Kasumi-1 (cell line): ENCODE measurements at places on chromosomes 1 and 21.

DNA sequence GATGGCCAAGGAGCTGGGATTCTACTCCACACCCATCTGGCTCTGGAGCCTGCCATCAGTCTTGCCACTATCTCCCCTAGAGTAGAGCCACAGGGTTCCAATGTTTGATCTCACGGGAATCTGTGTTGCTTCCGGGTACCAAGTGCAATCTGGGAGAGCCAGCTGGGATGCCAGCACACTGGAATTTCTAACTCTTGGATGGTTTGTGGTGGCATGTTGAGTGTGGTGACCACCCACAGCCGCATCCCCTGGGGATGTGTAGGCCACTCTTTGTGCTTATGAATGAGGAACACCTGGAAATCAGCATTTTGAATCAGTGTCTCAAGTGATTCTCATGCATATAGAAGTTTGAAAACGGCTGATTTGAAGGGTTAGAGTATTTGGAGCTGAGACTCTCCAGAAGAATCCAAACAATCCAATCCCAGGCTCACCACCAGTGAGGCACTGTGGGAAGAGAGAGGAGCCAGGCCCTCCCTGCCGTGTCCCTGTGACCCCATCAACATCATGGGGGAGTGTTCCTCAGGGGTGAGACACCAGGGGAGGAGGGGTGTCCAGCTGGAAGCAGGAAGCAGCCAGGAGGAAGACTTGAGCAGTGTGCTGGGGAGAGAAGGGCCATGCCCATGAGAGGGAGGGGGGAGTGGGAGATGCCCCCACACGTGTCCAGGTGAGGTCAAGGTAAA, 13.4 kb downstream of the FBLIM1 start:
- DNase-seq: no peak

DNA sequence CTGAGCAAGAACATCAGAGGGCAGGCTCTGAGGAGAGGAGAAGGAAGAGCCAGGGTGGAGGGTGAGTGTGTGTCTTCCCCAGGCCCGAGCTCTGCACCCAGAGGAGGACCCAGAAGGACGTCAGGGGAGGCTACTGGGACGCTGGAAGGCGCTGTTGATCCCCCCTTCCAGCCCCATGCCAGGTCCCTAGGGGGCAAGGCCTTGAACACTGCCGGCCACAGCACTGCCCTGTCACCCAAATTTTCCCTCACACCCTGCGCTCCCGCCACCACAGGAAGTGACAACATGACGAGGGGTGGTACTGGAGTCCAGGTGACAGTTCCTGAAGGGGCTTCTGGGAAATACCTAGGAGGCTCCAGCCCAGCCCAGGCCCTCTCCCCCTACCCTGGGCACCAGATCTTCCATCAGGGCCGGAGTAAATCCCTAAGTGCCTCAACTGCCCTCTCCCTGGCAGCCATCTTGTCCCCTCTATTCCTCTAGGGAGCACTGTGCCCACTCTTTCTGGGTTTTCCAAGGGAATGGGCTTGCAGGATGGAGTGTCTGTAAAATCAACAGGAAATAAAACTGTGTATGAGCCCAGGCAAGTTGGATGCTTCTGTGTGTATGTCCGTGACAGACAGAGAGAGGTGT, 17.1 kb downstream of the BCAN start:
- DNase-seq: no peak

GRCh38 chr1:93980320-93981273, 71.4 kb upstream of the GCLM start:
- peak; percentile 12 for DNase-seq

GRCh38 chr1:186511761-186512637, 51.1 kb upstream of the PDC start:
- DNase-seq: peak; percentile 35

GRCh38 chr1:11434501-11434900, 44.5 kb upstream of the DISP3 start:
- no peak for DNase-seq

GRCh38 chr1:30008372-30008997, 714.9 kb downstream of the MATN1 start:
- DNase-seq: no peak

GRCh38 chr1:154443274-154444013, 38.3 kb downstream of the IL6R start:
- no peak for DNase-seq

GRCh38 chr1:176857632-176858031, 306.9 kb downstream of the ASTN1 start:
- no peak for DNase-seq

GRCh38 chr1:244730153-244730933, 77.4 kb downstream of the DESI2 start:
- no peak for DNase-seq

GRCh38 chr1:89673251-89673650, 40.3 kb downstream of the LRRC8C start:
- DNase-seq: no peak

GRCh38 chr1:185759061-185759460, 24.9 kb downstream of the HMCN1 start:
- DNase-seq: no peak

GRCh38 chr1:100581096-100581705, 43.3 kb downstream of the GPR88 start:
- DNase-seq: no peak

DNA sequence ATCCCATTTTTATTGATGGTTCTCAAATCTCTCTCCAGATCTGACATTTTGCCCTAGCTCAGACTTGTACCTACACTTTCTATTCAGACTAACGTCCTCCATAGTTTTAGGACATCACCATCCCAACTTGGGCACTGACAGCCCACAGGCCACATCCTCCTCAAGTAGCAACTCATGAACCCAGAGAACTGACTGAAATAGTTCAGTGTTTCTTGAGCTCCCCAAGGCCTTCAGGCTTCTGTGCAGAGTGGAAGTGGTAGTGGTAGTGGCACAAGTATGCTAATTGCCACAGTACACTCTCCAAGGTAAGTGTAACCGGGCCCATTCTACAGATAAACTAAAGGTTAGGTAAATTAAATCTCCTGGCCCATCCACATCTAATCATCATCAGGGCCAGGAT, 112.6 kb downstream of the SLC45A1 start:
- DNase-seq: no peak

DNA sequence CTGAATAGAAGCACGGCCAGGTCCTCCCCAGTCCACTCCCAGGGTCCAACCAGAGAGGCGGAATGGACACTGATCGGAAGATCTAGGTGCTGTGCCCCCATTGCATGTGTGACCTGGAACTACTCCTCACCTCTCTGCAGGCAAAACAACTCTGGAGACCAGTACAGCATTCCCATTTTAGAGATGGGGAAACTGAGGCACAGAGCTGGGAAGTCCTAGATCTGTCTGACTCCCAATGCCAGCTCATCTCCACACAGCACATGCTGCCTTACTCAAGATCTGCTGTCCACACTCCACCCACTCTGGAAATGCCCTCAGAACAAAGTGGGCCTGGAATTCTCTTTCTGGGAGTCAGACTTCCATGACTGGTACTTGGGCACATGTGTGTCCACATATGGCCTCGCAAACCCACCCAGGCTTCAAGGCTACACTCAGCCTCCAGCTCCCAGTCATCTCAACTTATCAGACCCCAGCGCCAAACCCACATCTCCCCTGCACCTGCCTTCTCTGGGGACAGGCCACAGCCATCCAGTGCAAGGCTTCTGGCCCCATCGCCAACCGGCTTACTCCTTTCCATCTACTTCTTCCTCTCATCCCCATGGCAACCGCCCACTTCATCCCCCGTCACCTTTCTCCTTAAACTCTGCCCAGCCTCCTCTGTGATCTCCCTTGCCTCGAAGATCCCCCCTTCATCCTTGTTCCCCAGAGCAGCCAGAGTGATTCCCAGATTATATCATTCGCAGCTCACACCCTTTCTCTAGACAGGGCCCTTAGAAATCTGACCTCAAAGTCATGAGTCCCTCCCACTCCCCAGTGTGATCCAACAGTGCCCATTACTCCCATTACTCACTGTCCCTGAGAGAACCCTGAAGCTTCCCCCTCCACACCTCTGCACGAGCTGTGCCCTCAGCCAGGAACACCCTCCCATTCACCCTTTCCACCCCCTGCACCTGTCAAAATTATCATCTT, 2.7 kb downstream of the COL8A2 start:
- DNase-seq: no peak

- no peak for DNase-seq
Measured at GRCh38 chr1:101193733-101194169, 43.1 kb upstream of the S1PR1 start.

GRCh38 chr1:97013941-97014340, 292.4 kb downstream of the PTBP2 start:
- no peak for DNase-seq

GRCh38 chr1:8481650-8482380, 163.9 kb downstream of the SLC45A1 start:
- no peak for DNase-seq

GRCh38 chr1:235049217-235049616, 79.4 kb downstream of the TOMM20 start:
- DNase-seq: no peak

GRCh38 chr1:179490611-179491010, 85.1 kb downstream of the NPHS2 start:
- DNase-seq: no peak

DNA sequence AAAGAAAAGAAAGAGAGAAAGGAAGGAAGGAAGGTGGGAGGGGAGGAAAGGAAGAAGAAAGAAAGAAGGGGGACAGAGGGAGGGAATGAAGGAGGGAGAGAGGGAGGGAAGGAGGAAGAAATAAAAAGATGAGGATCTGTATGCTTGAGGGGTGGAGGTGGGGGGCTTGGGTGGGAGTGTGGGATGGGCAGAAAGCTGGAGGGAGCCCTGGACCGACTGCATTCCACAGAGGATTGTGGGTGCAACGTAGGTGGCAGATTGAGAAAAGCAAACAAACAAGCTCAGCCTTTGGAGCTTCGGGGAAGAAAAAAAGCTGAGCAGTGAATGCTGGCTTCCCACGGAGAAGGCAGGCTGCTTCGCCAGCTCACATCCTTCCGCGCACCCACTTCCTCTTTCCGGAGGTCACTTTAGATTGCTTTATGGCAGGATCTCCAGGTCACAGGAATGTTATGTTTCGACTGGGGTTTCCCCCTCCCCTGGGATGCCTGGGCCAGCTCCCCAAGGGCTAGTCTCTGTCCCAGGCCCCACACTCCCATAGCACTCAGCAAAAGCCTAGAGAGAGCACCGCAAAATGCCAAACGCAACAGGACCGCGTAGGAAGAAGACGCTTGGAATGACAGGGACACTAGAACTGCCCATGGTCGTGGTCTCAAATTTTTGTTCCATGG, 20.7 kb upstream of the LGALS8 start:
- DNase-seq: peak; percentile 64

DNA sequence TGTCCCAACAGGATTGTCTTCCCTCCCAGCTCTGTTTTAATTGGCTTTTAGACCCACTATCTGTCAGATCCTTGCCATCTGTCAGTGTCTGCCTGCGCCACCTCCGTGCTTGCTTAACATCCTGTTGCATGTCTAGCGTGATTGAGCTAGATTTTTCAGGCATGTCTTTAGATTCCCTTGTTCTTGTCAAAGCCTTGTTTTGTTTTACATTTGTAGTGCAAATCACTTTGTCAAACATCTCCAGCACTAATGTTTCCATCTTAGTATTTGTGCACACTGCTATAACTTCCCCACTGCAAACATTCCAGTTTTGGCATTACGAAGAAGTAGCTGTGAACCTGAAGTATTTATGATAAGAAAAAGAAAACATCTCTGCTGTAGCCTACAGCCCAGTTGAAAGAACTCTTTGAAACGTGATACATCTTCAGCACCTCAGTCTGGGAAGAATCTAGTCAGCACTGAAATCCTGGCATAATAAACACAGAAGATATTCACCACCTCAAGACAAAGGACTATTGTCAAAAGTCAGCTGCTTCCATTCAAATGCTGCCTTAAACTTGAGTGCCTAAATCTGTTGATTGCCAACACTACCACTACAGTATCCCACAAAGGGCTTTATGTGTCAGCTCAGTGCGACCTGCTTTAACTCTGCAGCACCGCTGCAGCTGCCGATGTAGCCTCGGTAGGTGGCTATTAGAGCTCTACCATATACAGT, 105.0 kb downstream of the FNBP1L start:
- peak; percentile 42 for DNase-seq

DNA sequence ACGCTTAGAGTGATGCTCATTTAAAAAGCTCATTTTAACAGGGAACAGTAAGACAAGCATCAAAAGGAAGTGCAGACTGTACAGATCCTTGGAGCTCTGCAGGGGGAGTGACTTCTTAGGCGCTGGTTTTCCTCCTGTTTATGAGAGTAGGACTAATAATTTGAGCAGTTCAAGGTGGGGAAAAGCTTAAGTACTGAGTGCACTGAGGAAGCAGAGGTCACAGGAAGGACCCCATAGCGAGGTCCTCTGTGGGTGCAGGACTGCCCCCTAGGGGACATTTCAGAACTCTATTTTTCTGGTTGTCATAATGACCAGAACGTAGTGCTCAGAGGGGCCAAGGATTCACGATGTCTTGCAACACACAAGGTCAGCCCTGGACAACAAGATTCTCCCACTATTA, 112.1 kb downstream of the HLCS start:
- peak; percentile 64 for DNase-seq

- peak; percentile 38 for DNase-seq
Measured at GRCh38 chr1:228940926-228941325, 205.6 kb downstream of the RHOU start.

GRCh38 chr1:167056529-167057231, 33.5 kb downstream of the GPA33 start:
- DNase-seq: peak; percentile 18

- no peak for DNase-seq
Measured at GRCh38 chr21:44299085-44299457, 782 bp upstream of the PFKL start.

DNA sequence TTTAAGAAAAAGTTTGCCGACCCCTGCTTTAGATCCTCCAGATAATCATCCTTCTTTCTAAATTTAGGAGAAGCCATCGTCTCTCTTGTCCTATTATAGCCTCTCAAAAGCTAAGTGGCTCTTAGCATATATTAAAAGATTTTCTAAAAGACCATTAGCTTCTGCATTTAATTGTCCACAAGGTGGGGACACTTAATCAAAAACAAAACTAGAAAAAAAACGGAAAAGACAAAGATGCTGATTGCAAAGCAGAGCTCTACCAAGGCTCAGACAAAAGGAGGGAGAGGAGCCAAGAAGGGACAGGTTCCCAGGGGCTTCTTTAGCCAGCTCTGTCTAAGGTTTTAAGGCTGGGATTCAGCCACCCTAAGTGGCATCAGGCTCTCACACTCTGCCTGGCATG, 128.3 kb upstream of the HMGB4 start:
- DNase-seq: no peak

GRCh38 chr1:48967318-48967717, 190.6 kb upstream of the BEND5 start:
- no peak for DNase-seq

GRCh38 chr1:210231846-210232510, 618 bp upstream of the SERTAD4 start:
- no peak for DNase-seq
